Esophagus muscularis mucosa (tissue), 4 donors: ENCODE measurements at places on chromosomes 7 and 10. TPM values are rescaled to one million over a fixed set of nuclear protein-coding genes. Genes with fewer than 3 reads are reported as not detected.

NME8 gene
- not detected for total RNA-seq

ADRA2A gene
- total RNA-seq = 3.6 TPM

DGKI gene
- total RNA-seq = 2.9 TPM

HIBADH gene
- 55.5 TPM for total RNA-seq

MARCHF5 gene
- 17.4 TPM for total RNA-seq

ZNF862 gene
- 9.1 TPM for total RNA-seq

SDK1 gene
- total RNA-seq = 18.6 TPM

SORCS1 gene
- total RNA-seq = 11.9 TPM

- H3K27me3 ChIP-seq = no peaks in the 10 kb centered on the region
- DNase-seq = no peak
- H3K36me3 ChIP-seq = no peaks in the 10 kb centered on the region
- no peak overlapping the region for H3K4me3 ChIP-seq
These were observed 20.7 kb downstream of the ADRB1 start for GRCh38 chr10:114064151-114065048.

DNA sequence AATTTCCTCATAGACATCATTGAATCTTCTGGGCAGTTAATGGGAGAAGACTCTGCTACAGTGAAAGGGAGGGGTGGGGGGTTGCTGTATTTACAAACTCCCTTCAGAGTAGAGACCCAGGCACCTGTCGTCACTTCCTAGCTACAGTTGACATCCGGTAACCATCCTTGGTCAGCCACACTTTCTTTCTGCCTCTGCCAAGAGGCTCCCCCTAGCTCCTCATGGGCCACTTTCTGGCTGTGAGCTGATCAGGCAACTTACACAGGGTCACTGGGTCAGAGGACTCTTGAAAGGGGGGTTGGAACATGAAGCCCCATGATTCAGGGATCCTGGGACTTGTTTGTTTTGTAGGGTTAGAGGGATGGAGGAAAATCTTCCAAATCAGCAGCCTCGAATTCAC lies 1.2 kb downstream of the TECPR1 start:
- H3K4me1 ChIP-seq = peaks cover 43% of the 10 kb centered on the region
- H3K4me3 ChIP-seq = peak overlapping the region; percentile 87
- H3K27ac ChIP-seq = peak overlapping the region; percentile 78

DNA sequence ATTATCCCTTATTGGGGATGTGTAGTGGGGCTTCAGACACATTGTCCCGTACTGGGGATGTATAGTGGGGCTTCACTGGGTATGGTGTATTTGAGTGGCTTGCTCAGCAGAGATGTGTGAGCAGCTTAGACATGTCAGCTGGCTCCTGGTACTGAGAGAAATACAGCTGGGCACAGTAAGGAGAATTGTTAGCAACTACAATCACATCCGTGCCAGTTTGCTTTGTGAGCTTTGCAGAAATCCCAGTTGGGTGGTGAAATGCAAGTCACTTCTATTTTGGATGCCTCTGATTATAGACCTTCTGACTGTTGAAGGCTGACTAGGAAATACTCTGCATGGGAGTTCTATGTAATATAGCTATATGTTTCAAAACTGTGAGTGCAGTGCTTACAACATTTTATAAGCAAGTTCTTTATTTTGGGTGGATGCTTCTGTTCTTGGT lies 10.8 kb downstream of the CCNY start:
- no peak for DNase-seq

DNA sequence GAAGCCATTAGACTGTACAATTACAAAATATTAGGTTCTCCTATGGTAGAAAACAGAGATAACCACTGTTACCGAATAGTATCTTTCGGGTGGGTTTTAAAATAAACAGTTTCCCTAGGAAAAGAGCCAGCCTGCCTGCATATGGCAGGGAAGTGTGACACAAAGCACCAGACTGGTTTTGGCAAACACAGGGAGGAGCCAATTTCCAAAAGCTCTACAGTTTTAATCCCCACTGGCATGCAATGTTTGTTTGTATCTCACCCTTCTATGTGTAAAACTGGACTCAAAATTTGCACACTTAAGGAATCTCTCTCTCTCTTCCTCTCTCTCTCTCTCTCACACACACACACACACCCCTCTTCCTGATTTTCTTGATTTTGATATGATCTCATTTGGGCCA lies 261.7 kb downstream of the ETV1 start:
- H3K4me1 ChIP-seq = no peaks in the 10 kb centered on the region
- no peak for DNase-seq
- H3K4me3 ChIP-seq = no peak overlapping the region
- H3K27ac ChIP-seq = no peak overlapping the region
- no peaks in the 10 kb centered on the region for H3K27me3 ChIP-seq
- no peaks in the 10 kb centered on the region for H3K36me3 ChIP-seq

DNA sequence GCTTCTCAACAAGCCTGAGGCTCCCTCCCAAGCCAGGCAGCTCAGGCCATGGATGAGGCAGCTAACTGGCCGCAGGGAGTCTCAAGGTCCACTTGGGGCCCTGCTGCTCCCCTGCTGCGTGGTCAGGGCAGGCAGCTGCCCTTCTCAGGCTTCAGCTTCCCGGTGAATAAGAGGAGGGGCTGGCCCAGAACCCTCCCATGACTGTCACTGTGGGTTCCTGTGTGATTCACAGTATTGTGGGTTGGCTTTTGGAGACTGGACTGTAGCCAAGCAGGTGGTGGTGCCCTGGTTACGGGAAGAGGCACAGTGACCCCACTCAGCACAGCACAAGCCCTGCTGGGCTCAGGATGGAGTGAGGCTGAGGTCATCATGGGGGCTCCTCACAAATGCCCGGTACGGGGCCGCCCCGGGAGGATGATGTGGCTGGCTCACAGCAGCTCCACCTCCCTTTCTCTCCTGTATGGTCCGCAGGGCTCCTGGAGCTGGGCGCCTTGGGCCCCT lies 189.8 kb downstream of the HECW1 start:
- H3K27ac ChIP-seq = no peak overlapping the region
- H3K36me3 ChIP-seq = no peaks in the 10 kb centered on the region
- DNase-seq = no peak
- no peaks in the 10 kb centered on the region for H3K4me1 ChIP-seq
- H3K27me3 ChIP-seq = no peaks in the 10 kb centered on the region
- no peak overlapping the region for H3K4me3 ChIP-seq

GRCh38 chr7:112573302-112574039 lies 92.7 kb downstream of the LSMEM1 start:
- no peaks in the 10 kb centered on the region for H3K27me3 ChIP-seq
- peaks cover 16% of the 10 kb centered on the region for H3K4me1 ChIP-seq
- DNase-seq = no peak

DNA sequence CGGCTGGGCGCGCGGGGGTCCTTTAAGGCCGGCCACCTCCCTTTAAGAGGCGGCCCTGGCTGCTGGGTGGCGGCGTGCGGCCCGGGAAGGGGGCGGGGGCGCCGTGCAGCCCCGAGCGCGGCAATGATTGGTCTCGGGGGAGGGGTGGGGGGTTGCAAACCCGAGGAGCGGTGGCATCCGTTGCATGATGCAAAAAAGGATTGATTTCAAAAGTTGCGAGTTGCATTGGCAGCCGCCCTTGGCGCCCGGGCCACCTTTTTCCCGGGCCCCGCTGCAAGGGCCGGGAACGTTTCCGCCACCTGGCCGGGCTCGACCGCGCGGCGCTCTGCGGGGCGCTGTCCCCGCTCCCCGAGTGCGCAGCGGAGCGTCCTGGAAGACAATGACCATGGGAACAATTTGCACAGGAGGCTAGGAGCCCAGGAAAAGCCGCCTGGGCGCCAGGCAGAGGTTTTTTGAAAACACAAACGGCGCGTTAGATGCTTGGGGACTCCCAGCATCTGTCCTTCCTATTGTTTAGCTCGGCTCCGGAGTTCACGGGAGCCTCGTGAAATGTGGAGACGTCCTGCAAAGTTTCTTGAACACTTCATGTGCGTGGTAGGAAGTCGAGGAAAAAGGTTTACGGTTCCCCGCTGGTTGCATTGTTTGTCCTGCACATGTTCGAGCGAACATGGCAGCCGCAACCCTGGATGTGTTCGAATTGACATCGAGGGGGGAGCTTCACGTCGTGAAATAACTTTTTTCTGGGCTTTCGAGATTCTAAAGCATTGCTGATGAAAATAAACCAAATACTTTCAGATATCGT lies at the start of gene SEPHS1:
TSS of gene SEPHS1 (minus strand) at position 78 of the 802 bp plus-strand sequence. CDS start 3,343 bp downstream, outside the sequence.
- peak within 1 kb of the TSS; percentile 88 for H3K4me3 ChIP-seq
- peaks cover 31% of the 10 kb centered on the region for H3K4me1 ChIP-seq
- no peaks in the 10 kb centered on the region for H3K36me3 ChIP-seq
- DNase-seq = no peak
- peak within 1 kb of the TSS; percentile 99 for H3K27ac ChIP-seq
- H3K27me3 ChIP-seq = no peaks in the 10 kb centered on the region

- no peak overlapping the region for H3K4me3 ChIP-seq
- peaks cover 68% of the 10 kb centered on the region for H3K36me3 ChIP-seq
- no peaks in the 10 kb centered on the region for H3K27me3 ChIP-seq
- peak overlapping the region; percentile 10 for H3K27ac ChIP-seq
- peaks cover 26% of the 10 kb centered on the region for H3K4me1 ChIP-seq
- DNase-seq = no peak
These were observed 41.9 kb downstream of the WIPI2 start for GRCh38 chr7:5231811-5232484.

GRCh38 chr7:99469381-99470065 lies 3.2 kb upstream of the ZNF789 start:
- H3K27ac ChIP-seq = peak overlapping the region; percentile 11
- no peaks in the 10 kb centered on the region for H3K36me3 ChIP-seq
- peak overlapping the region; percentile 8 for H3K4me3 ChIP-seq
- H3K27me3 ChIP-seq = no peaks in the 10 kb centered on the region
- no peak for DNase-seq

GRCh38 chr10:103802081-103802480 lies 53.3 kb downstream of the SH3PXD2A start:
- H3K4me1 ChIP-seq = no peaks in the 10 kb centered on the region
- no peak overlapping the region for H3K27ac ChIP-seq
- H3K4me3 ChIP-seq = no peak overlapping the region
- DNase-seq = no peak
- H3K27me3 ChIP-seq = no peaks in the 10 kb centered on the region
- peaks cover 37% of the 10 kb centered on the region for H3K36me3 ChIP-seq

- no peak for DNase-seq
- no peak overlapping the region for H3K27ac ChIP-seq
- no peaks in the 10 kb centered on the region for H3K36me3 ChIP-seq
- no peaks in the 10 kb centered on the region for H3K27me3 ChIP-seq
- H3K4me1 ChIP-seq = no peaks in the 10 kb centered on the region
- H3K4me3 ChIP-seq = no peak overlapping the region
These were observed 17.7 kb upstream of the ATXN7L1 start for GRCh38 chr7:105894131-105894530.

DNA sequence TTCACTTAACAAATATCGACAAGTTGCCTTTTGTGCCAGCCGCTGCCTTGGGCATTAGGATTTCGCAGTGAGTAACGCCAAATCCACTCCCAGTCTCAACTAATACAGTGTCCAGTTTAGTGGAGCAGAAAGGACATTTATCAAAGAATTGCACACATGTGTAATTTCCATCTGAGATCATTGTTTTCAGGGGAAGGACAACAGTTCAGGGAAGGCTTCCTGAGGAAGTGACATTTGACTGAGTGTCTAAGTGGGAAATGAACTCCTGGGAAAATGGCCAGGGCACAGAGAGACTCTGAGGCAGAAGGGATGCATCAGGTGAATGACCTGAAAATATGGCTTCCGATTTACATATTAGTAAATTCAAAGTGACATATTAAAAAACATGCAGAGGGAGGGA lies 89.4 kb downstream of the ITGA8 start:
- DNase-seq = no peak
- no peak overlapping the region for H3K4me3 ChIP-seq
- H3K27ac ChIP-seq = no peak overlapping the region
- H3K27me3 ChIP-seq = no peaks in the 10 kb centered on the region
- peaks cover under 1% of the 10 kb centered on the region for H3K4me1 ChIP-seq

- no peak overlapping the region for H3K4me3 ChIP-seq
- DNase-seq = peak; percentile 68
- H3K27ac ChIP-seq = no peak overlapping the region
- no peaks in the 10 kb centered on the region for H3K36me3 ChIP-seq
- H3K4me1 ChIP-seq = no peaks in the 10 kb centered on the region
These were observed 24.8 kb upstream of the ADARB2 start for GRCh38 chr10:1762076-1762475.

- H3K27me3 ChIP-seq = no peaks in the 10 kb centered on the region
- no peak for DNase-seq
- no peak overlapping the region for H3K27ac ChIP-seq
- no peaks in the 10 kb centered on the region for H3K36me3 ChIP-seq
- H3K4me3 ChIP-seq = no peak overlapping the region
These were observed 18.9 kb upstream of the PNLIPRP3 start for GRCh38 chr10:116408719-116409118.

- DNase-seq = no peak
- no peak overlapping the region for H3K27ac ChIP-seq
- H3K27me3 ChIP-seq = no peaks in the 10 kb centered on the region
- H3K4me3 ChIP-seq = no peak overlapping the region
These were observed 87.3 kb upstream of the TES start for GRCh38 chr7:116122972-116123595.
